DMS 273 treated with DMSO at 0.1 percent for 48 hours (cell line): ENCODE measurements at places on chromosomes 3 and 15.
A peak's percentile ranks its signal among the peaks of the same experiment; 100 is the strongest.

GRCh38 chr15:98751767-98752166 is 103.4 kb downstream of the IGF1R start:
- no peak for DNase-seq

GRCh38 chr3:67798412-67798811 is 144.0 kb upstream of the SUCLG2 start:
- no peak for DNase-seq

- no peak for DNase-seq
These were observed 55.9 kb upstream of the LIMD1 start for GRCh38 chr3:45538641-45538986.

GRCh38 chr15:36888011-36888992 is 212.0 kb downstream of the MEIS2 start:
- no peak for DNase-seq

DNA sequence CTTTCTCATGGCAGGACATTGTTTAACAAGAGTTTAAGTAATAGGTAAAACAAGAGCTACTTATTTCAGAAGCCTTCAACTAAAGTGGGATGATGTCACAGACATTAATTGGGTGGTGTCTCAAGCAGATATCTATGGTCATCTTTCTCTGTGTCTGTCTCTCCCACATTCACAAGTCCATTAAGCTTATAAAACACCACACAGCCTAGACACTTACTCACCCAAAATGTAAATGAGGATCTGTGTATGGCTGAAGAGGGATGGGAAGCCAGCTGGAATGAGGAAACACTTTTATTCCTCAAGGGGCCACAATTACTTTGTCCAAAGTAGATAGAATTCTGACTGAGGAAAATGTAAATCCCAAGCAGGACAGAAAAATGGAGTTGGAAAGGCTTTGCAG is 183.8 kb downstream of the THRB start:
- no peak for DNase-seq

GRCh38 chr3:11588338-11588737 is 55.4 kb downstream of the VGLL4 start:
- DNase-seq, result no peak

DNA sequence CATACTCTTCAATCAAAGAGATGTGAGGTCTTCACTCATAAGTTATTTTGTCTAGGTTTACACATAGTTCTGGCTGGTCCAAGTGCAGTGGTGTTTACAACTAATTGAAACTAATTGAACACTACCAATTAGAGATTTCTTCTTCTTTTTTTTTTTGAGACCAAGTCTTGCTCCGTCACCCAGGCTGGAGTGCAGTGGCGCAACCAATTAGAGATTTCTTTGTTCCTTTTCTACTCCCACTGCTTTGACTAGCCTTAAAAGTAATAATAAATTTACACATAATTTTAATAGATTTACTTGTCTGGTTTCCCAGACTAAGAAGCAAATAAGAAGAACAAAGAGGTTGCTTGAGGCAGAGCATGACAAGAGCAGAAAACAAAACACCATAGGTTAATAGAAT is 6.7 kb upstream of the DENND6A start:
- no peak for DNase-seq

DNA sequence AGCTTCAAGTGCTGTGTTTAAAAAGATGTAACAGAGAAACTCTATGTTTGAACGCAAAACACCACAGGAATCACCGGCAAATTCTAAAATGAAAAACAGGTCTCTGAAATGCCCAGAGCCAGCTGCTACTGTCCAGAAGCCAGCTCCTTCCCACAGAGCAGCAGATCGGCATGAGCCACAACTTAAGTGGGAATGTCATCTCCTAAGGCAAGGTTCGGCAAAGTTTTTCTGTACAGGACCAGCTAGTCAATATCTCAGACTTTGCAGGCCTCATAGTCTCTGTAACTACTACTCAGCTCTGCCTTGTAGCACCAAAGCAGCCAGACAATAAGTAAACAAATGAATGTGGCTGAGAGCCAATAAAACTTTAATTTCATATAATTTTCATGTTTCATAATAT is 4.9 kb downstream of the PLOD2 start:
- peak; percentile 52 for DNase-seq

DNA sequence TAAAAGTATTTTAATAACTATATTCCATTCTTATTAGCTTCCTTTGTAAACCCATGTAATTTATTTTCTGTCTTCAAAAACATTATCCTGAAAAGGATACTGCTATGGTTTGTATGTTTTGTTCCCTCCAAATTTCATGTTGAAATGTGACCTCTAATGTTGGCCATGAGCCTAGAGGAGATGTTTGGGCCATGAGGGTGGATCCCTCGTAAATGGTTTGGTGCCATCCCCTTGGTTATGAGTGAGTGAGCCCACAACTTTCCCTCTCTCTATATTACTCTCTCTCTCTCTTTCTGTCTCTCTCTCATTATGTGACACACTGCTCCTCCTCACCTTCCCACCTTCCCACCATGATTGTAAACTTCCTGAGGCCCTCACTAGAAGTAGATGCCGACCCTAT is 357.7 kb downstream of the MFSD1 start:
- no peak for DNase-seq

GRCh38 chr3:55412545-55412944 is 74.6 kb downstream of the WNT5A start:
- DNase-seq, result no peak

GRCh38 chr3:176757429-176757828 is 439.9 kb downstream of the TBL1XR1 start:
- DNase-seq, result no peak

DNA sequence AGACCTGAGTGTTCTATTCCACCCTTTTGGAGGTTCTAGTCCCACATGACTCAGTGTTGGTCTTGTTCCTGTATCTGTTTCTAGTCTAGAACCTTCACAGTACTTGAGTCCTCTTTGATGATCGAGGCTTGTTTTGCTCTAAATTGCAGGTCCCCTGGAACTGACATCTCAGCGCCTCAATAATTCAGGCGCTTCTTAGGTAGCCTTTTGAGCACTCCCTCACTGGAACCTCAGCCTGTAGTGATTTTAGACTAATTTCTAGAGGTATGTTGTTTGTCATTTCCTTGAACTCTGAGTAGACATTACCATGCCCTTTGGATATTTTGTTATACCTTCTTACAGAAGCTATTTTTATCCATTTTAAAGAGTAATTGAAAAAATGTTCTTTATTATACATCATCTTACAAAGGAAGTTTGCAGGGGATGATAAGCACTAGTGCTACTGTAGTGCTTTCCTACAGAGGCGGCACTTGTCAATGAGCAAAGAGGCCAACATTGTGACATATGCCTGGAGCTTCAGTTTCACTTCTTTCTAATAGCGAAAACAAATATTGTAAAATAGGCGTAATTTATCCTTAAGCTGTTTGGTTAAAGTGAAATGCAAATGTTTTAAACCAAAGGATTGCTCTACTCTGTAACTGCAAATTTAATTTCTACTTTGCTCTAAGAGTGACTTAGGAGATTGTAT is 75.7 kb downstream of the EFL1 start:
- no peak for DNase-seq

- no peak for DNase-seq
These were observed 153.6 kb downstream of the TMEM108 start for GRCh38 chr3:133191818-133192217.

DNA sequence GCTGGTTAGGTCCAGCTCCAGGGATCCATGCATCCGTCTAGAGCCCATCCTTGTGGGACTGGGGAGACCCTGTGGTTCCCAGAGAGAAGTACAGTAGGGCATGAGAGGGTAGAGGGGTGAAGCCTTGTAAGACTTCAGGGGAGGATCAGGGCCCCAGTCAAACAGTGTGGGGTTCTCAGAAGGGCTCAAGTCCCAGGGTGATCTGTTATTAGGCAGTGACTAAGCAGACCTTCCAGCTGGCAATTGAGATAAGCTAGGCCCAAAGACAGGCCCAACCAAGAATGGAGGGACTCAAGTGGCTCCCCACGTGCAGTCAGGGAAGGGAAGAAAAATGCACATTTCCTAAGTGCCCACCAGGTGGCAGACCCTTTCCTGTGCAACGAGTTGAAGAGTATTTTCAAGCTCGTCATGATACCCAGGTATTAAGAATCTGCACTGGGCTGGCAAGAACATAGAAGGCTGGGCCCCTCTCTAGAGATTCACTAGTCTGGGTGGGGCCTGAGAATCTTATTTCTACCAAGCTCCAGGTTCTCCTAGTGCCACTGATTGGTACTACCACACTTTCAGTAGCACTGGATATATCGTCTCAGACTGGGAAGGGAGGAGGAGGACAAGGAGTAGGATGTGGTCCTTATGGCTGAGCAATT is 240.8 kb downstream of the NR1D2 start:
- DNase-seq, result no peak

DNA sequence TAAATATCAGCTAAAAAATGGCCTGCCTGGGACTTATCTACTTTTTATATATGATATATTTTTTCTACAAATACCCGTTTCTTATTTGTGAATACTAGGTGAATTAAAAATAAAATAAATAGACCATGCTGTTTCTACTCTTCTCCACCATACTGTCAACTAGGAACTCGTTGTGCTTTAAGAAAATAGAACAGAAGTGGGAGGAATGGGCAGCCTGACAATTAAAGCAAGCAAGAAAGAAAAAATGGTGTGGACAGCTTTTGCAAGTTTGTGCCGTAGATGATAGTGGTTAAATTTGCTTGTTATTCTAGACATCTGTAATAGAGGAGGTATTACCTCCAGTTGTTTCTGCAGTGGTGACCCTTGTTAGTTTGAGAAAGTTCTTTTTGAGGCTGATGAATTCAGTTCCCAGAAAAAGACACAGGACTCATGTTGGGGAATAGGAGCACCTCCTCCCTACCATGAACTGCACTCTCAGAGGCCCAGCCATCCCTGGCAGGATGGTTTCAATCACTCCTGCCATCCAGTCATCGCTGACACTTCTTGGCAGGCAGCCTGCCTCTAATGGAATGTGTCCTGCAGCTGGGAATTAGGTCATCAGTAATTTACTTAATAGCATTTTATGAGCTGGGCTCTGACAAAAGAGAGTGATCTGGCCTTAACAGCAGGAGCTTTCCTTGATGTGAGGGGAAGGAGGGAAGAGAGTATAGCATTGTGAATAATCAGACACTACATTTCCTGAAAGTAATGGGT is 105.0 kb upstream of the GAP43 start:
- peak; percentile 50 for DNase-seq

GRCh38 chr3:142495103-142495502 is 47.3 kb upstream of the XRN1 start:
- DNase-seq, result no peak

DNA sequence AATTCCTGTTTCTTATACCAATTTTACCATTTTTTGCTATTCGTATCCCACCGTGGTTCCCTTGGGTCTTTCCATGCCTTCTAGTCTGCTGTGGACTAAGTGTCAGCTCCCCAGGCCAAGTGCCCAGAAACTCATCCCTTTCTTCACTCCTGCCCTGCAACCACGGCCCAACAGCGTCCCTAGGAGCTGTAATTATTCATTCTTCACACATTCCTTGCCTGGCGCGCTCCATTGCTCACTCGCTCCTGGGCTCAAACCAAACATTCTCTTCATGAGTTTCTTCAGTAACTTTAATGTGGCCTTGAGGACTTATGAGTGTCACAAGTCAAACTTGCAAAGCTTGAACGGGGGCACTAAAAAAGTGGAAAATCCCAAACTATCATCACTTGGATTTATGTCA is 15.7 kb downstream of the GABRB3 start:
- no peak for DNase-seq

- DNase-seq, result no peak
These were observed 8.3 kb downstream of the MYO5A start for GRCh38 chr15:52520421-52520820.

DNA sequence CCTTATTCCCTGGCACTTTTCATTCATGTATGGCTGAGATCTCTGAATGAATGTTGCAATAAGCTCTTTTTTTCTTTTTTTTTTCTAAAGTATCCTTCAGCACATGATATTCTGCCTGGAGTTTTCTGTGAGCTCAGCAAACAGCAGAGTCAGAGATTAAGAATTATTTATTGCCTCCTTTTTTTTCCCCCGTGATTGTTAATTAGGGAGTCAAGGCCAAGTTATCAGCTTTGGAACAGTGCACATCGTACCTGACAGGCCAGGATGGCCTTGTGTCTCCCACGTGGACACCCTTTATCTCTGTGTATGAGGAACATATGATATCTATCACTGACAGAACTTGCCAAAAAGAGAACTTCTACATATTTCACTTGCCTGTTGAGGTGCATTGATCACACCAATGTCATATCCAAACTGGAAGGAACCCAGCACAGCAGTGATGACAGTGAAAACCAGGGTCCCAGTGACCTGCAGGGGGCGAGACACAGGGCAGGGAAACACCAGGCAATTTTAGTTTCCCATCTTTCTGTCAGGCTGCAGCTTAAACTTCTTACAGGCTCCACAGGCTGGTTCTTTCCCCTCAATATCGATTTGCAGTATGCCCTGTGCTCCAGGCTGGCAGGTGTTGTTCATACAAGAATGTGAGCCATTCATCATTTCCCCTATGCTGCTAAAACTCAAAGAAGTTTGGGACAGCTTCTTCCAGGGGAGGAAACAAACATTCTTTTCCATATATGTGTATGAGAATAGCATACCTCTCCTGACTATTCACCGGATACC is 8.2 kb downstream of the SLC2A2 start:
- DNase-seq, result no peak

DNA sequence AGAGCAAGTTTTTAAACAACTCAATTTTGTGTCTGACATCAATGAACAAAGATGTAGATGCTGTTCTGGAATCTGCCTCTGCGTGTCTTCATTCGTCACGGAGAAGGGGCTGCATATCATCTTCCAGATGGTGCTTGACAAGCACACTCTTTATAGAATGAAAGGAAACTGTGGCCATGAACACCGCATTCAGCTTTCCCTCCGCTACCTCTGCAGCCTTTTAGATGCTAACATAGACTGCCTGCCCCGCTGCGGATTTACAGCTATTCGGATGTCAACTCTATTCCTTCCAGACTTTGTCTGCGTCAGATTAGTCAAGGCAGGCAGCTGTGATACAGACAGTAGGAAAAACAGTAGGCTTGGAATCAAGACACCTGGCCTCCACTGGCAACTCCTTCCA is 232.9 kb downstream of the TJP1 start:
- no peak for DNase-seq

GRCh38 chr15:61449186-61449702 is 220.1 kb upstream of the RORA start:
- DNase-seq, result no peak

DNA sequence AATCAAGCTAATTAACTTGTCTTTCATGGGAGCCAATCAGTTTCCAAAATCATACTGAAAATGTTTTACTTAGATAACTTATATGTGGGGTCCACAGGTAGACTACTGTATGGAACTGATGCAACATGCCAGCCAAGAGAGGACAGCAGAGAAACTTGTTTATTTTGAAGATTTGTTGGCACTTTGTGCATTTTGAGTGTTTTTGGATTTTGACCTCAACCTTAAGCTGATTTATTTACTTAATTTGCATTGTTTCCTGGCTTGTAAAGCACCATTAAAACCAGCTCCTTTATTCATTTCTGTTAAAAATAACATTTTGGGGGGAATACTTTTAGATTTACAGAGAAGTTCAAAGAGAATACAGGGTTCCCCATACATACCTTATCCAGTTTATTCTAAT is 166.6 kb downstream of the MCTP2 start:
- no peak for DNase-seq

GRCh38 chr3:156240642-156241041 is 120.3 kb downstream of the KCNAB1 start:
- DNase-seq, result no peak
